ENCODE measurements at places on chromosomes 3 and 15. TPM values are rescaled to one million over a fixed set of nuclear protein-coding genes. Genes with fewer than 3 reads are reported as not detected.

Gene CXCR6
- 2.0 TPM for total RNA-seq

Gene TMEM40
- not detected for total RNA-seq

Gene KBTBD13
- not detected for total RNA-seq

Gene SEMA7A
- total RNA-seq: 2.3 TPM

Gene MYL3
- not detected for total RNA-seq

Gene CYP1A1
- total RNA-seq: not detected

Gene UROC1
- not detected for total RNA-seq

Gene ATP13A4
- 1.6 TPM for total RNA-seq

Gene ASB14
- total RNA-seq: not detected

Gene ZNF385D
- not detected for total RNA-seq

Gene FBN1
- 0.25 TPM for total RNA-seq

Gene RPL4
- total RNA-seq: 4,558 TPM

Gene ISL2
- not detected for total RNA-seq

Gene GOLGA6L7
- total RNA-seq: not detected

Gene IL20RB
- 2.2 TPM for total RNA-seq

Gene LNP1
- total RNA-seq: 0.47 TPM

Gene MINDY2
- 7.7 TPM for total RNA-seq

Gene MEX3B
- 5.4 TPM for total RNA-seq

Gene RPL35A
- 2,199 TPM for total RNA-seq

Gene DOCK3
- 0.93 TPM for total RNA-seq

Gene NTRK3
- not detected for total RNA-seq

Gene NME9
- 0.80 TPM for total RNA-seq

Gene CLDN11
- not detected for total RNA-seq

Gene HYAL2
- total RNA-seq: 1.1 TPM

Gene CKMT1B
- not detected for total RNA-seq

Gene MAP6D1
- 1.1 TPM for total RNA-seq

Gene FSD2
- total RNA-seq: not detected

Gene FAH
- total RNA-seq: 2.6 TPM

Gene MNS1
- total RNA-seq: not detected

Gene PLAAT1
- not detected for total RNA-seq

Gene IL17RE
- total RNA-seq: 1.4 TPM

Gene NRG4
- not detected for total RNA-seq

Gene CCR9
- total RNA-seq: 6.5 TPM

Gene SPSB4
- not detected for total RNA-seq

Gene DUOXA1
- 1.0 TPM for total RNA-seq

Gene MAPKAPK3
- 16.6 TPM for total RNA-seq

Gene NPAP1
- total RNA-seq: not detected

Gene TMC3
- not detected for total RNA-seq

Gene NR2F2
- not detected for total RNA-seq

Gene CCR8
- total RNA-seq: 2.1 TPM

Gene CELF6
- total RNA-seq: 2.4 TPM

Gene SAMMSON
- not detected for total RNA-seq

Gene GCSAM
- total RNA-seq: 6.5 TPM

Gene LAMB2
- total RNA-seq: 0.36 TPM

Gene SPATA12
- total RNA-seq: not detected

Gene TMEM45A
- not detected for total RNA-seq

Gene IDH3A
- total RNA-seq: 47.6 TPM

Gene OR5K2
- not detected for total RNA-seq

Gene EXD1
- not detected for total RNA-seq

Measured in CD4-positive, alpha-beta T cell (primary cell).